Stimulated activated CD4-positive, alpha-beta T cell treated with anti-CD3 and anti-CD28 coated beads, Interleukin-15, amount 100 ng/mL, for 48 hours (primary cell): ENCODE measurements at places on chromosomes 7 and 10.

- DNase-seq, result no peak
Measured at GRCh38 chr7:120229084-120229483, 43.9 kb upstream of the KCND2 start.

DNA sequence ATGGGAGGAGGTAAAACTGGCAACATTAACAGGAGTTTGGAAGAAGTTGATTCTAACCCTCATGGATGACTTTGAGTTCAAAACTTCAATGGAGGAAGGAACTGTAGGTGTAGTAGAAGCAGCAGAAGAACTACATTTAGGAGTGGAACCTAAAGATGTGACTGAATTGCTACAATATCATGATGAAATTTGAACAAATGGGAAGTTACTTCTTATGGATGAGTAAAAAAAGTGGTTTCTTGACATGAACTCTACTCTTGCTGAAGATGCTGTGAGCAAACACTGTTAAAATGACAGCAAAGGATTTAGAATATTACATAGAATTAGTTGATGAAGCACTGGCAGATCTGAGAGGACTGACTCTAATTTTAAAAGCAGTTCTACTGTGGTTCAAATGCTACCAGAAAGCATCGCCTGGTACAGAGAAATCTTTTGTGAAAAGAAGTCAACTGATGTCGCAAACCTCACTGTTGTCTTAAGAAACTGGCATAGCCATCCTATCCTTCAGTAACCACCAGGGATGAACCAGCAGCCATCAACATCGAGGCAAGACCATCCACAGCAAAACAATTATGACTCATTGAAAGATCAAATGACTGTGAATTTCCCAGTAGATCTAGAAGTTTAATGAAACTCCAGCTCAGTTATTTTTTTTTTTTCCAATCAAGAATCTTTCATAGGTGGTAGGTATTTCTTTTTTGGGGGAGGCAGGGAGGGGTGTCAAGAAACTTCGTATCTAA, 20.8 kb downstream of the BRAF start:
- DNase-seq, result no peak

DNA sequence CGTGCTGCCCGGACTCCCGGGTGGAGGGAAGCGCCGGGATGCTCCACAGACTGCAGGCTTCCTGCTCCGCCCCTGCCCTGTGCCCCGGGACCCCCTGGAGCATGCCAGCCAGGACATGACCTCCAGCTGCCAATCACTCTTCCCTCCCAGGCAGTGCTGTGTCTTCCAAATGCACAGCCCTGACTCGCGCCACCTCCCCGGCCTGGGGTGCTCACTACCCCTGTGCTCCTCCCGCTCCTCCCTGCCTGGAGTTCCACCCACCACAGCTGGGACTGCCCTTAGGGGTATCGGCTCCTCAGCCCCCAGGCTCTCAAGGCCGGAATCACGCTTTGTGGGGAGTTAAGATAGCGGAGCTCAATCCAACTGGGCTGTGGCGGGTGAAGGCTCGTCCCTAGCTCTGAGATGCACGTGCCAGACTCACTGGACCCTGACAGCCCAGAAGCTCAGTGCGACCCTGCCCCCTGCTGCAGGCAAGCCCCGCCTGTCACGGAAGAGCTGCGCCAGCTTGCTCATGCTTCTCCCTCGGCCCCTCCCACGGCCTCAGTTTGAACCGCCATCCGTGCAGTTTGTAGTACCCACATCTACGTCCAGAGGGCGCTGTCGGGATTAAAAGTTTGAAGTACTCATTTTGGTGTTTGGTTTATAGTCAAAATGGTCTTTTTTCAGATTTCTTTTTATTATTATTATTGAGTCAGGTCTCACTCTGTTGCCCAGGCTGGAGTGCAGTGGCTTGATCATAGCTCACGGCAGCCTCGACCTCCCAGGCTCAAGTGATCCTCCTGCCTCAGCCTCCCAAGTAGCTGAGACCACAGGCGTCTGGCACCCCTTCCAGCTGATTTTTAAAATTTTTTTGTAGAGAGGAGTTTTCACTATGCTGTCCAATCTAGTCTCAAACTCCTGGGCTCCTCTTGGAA, 142.5 kb upstream of the TCERG1L start:
- peak; percentile 70 for DNase-seq

GRCh38 chr7:136122026-136122425, 144.9 kb upstream of the MTPN start:
- DNase-seq, result no peak

DNA sequence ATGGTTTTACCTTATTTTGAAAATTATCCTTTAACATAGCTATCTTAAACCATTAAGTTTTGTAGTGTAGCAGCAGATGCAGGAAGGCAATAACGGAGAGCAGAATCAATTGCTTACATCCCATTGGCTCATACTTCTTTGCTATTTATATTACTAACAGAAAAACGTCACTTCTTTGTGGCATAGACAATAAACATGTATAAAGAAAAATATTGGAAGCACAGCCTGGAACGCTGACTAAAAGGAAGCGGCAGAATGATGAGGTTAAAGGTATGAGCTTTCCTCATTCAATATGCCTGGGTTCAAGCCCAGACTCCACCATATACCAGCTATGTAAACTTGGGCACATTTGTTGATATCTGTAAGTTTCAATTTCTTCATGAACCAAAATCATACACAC, 24.0 kb upstream of the BMPER start:
- DNase-seq, result no peak

GRCh38 chr10:30674796-30675195, 45.2 kb upstream of the LYZL2 start:
- no peak for DNase-seq

GRCh38 chr10:35898716-35899440, 256.8 kb upstream of the FZD8 start:
- DNase-seq, result no peak

DNA sequence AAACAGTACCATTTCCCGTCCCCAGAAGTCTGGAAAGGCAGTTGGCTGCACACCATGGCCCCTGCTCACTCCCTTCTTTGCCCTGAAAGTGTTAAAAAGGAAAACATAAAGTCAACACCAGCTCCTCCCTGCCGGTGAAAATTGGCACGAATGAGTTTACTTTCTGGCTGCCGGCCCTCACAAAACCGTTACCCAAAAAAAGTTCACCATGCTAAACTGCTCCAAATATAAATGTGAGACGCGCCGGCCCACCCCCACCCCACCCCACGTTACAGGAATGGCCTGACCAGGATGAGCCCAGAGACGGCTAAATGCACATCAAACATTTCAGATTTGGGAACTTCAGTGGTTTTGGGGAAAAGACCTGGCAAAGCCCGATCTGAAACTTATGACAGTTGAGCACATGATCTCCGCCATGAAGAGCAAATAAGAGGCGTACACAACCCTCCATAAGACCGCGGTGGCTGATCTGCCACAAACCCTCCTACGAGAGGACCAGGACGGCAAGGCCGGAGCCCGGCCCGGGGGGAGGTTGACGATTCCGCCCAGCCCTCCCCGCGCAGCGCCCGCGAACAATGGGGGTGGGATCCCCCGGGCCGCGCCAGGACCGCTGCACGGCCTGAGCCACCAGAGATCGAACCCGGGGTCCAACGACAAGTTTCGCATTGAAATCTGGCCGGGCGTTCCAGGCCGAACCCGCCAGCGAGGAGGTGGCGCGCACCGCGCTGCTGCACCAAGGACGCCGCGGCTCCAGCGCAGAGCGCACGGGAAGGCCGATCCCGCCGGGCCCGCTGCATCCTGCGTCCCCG, 952 bp downstream of the DIP2C start:
- DNase-seq, result no peak

DNA sequence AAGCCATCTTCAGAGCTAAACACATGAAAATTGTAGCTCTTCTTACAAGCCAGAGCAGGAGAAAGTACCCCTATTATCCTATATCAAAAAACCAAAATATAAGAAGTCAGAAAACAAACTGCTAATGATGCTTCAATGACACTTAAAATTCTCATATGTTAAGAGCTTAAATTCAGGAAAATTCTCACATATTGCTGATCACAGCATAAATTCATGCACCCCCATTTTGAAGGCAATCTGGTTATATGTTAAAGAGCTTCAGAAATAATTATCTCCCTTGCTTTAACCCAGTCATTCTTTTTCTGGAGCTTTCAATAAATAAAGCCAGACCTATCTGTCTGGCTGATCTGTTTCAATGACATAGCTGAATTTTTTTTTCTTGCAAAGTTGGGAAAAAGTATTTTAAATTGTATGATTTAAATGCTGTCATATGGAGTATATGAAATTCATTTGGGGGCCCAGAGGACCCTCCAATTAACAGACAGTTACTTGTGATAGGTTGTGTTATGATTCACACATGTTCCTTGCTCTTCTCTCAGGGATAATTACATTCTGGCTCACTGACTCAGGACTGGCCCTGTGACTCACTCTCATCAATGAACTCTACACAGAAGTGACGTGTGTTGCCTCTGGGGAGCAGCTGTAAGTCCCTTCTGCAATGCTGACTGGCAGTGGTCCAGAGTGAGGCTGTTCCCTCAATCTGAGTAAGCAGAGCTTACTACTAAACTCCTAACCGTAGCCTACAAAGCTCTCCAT, 85.2 kb downstream of the HGF start:
- no peak for DNase-seq

DNA sequence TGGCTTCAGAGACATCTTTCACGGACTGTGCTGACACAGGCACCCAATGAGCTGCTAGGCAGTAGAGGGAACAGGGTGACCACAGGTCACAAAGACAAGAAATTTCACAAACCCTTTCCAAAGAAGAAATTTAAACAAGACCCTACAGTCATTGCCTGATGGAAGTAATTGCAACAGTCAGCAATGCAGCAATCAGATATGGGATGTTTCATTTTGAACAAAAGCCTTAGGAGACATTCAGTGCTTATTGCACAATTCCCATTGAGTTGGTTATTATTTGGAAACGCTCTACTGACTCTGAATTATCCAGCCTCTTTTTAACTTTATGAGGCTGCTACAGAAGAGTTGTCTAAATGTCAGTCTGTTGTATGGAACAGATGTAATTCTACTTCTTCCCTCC, 85.5 kb downstream of the ETV1 start:
- DNase-seq, result no peak

- no peak for DNase-seq
Measured at GRCh38 chr10:58898854-58899573, 277.4 kb upstream of the PHYHIPL start.

- no peak for DNase-seq
Measured at GRCh38 chr10:37263304-37263703, 137.9 kb downstream of the ANKRD30A start.

GRCh38 chr10:132197271-132198067, 10.7 kb downstream of the DPYSL4 start:
- DNase-seq, result no peak

DNA sequence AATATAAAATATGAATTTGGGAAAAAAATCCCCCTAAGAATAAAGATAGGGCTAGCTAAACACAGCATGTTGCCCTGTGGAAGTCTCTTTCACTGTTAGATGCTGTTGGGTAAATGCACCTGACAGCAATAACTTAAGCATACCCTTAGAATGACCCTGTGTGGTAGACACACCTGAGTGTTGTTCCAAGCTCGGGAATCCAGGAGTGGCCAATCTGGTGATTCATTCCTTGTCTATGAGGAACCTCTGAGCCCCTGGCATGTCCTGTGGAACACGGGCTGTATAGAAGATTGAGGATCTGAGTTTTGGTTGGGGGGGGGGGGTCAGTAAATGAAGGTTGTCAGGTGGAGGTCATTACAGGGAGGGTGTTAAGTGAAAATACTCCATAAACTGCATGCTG, 730.0 kb upstream of the IGFBP3 start:
- no peak for DNase-seq

DNA sequence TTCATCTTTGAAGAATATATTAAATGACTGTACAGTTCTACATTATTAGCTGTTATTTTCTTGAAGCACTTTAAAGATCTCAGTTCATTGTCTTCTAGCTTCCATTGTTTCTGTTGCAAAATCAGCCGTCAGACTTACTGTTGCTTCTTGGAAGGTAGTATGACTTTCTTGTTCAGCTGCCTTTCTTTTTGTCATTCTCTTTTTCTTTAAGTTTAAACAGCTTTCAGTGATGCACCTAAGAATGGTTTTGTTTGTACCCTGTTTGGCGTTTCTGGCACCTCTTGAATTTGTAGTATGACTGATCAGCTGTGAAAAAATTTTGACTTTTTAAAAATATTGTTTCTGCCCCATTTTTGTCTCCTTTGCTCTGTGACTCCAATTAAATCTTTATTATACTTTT, 9.3 kb downstream of the MKLN1 start:
- DNase-seq, result no peak

- DNase-seq, result no peak
Measured at GRCh38 chr7:25849500-25850184, 302.4 kb upstream of the NFE2L3 start.

DNA sequence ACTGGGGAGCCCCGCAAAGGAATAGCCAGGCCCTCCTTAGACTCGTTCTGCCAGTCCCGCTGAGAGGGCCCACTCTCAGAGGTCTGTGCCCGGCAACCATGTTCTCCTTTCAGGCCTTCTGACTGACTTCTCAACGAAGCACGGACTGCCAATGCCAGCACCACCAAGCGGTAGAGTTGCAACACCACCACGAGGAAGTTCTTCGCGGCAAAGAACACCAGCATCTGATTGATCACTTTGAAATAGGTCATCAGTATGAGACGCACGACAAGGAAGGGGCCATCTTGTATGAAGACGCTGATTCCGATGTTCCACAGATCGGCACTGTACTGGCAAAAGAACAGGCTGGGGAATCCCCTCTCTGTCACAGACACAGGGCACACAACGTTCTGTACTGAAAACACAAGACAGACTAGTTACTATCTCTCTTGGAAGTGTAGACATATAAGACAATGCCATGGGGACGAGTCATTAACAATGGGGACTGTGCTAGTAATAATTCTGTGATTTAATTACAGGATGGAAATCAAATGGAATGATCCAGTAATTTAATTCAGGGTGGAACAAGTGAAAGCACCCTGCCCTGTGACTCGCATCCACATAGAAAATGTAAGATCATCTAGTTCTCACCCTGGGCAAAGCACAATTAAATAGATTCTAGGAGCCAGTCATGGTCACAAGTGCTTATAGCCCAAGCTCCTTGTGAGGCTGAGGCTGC, 42.7 kb downstream of the TMEM26 start:
- DNase-seq, result no peak

GRCh38 chr7:128939075-128939860, 1.5 kb downstream of the IRF5 start:
- no peak for DNase-seq
